ENCODE measurements at places on chromosomes 3 and 15. TPM values are rescaled to one million over a fixed set of nuclear protein-coding genes. Genes with fewer than 3 reads are reported as not detected.

- DNase-seq, result no peak
Observed at GRCh38 chr3:46454606-46455005, 10.1 kb downstream of the LTF start.

DNA sequence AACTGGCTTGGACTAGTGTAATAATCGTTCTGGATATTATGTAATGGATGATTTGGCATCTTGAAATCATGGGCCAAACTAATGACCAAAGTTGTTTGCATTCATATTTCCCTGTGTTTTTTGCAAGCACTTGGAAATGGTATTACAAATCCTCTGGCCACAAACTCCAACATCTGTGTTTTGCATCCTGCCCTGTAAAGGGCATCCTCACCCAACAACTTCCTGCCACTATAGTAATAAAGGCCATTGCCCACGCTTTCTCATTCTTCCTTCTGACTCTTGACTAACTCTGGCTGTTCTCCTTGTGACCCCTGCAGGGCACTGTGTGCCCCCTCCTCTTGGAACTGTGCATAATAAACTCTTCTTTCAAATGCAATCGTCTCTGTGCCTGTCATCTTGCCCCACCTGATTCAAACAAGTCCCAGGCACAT lies 25.4 kb upstream of the PSMD6 start:
- no peak for DNase-seq

DNA sequence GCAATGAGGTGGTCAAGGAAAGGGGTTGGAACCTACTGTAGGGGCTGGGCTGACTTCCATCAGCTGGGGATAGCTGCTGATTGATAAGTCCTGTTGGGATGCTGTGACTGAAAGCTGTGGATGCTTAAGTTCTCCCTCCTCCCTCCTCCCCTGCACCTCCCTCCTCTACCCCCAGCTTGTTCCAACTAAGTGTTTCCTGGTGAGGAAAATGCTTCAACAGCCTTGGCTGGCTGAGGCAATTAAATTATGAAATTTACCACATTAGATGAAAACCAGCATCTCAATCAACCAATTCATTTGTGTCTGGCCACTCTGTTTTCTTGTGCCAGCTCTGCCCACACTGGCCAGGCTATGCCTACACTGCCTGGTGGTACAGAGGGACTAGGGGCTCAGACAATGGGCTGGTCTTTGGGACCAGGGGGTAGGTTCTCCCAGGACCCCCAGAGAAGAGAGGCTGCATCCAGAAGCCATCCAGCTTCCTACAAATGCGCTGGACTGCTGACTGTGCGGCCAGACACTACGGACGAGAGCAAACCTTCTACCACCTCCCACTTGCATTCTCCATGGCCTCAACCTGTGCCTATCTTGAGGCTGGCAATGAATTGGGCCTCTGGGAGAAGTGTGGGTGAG lies 2.5 kb downstream of the KLHL25 start:
- DNase-seq, result no peak

DNA sequence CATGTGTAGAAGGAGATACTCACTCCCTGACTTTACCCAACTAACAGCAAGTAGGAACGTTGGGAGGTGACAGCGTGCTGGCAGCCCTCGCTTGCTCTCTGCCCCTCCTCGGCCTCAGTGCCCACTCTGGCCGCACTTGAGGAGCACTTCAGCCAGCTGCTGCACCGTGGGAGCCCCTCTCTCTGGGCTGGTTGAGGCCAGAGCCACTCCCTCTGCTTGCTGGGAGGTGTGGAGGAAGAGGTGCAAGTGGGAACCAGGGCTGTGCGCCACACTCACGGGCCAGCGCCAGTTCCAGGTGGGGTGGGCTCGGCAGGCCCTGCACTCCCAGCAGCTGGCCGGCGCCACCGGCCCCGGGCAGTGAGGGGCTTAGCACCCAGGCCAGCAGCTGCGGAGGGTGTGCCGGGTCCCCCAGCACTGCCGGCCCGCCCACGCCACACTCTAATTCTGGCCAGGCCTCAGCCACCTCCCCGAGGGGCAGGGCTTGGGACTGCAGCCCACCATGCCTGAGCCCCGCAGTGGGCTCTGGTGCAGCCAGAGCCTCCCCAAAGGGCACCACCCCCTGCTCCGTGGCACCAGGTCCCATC lies 68.4 kb upstream of the FRMD4B start:
- DNase-seq, result no peak

DNA sequence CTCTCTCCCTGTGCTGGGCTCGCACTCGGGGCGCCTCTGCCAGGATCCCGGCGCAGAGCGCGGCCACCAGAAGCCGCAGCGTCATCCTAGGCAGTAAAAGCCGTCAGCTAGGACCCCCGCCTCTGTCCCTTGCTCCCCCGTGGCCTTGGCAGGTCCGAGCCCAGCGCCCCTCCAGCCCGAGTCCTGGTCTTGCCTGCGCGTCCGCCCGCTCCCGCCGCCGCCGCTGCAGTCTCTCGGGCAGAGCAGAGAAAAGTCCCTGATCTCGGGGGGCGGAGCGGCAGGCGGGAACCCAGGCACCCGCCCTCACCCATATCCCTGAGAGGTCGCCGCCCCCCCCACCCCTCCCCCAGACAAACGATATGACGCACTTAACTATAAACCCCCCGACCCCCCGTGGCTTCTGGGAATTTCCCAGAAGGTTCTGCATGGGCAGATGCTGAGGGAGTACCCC lies at the start of gene COL7A1:
TSS of gene COL7A1 (minus strand) at position 255 of the 451 bp plus-strand sequence. CDS start at position 85, 170 bp downstream.
- no peak for DNase-seq

GRCh38 chr15:35514759-35515158 lies 31.2 kb downstream of the DPH6 start:
- DNase-seq, result no peak

GRCh38 chr3:64799606-64800005 lies 111.8 kb upstream of the ADAMTS9 start:
- no peak for DNase-seq

DNA sequence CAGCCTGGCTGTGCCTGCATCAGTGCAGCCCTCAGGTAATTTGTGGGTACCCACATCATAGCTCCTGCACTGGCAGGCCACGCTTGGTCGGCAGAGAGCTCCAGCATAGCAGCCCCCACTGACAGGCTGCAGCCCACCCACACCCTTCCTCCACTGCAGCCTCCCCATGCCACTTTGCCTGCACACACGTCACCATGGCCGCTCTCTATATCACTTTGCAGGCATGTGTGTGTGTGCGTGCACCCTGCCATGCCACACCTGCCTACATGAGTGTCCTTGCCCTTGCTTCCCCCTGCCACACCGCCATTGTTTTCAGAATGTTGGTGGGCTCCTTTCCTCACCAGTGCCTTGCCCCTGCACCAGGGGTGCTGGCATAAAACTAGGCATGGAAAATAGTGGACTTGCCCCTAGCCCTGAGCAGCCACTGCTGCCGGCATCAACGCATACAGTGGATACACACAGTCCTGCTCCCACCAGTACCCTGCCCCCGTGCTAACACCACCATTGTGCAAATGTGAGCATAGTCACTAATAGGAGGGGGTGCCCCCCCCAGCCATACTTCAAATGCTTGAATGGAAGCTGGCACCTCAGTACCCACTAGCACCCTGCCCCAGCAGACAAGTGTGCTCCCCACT lies 278.7 kb upstream of the MANF start:
- DNase-seq, result no peak

DNA sequence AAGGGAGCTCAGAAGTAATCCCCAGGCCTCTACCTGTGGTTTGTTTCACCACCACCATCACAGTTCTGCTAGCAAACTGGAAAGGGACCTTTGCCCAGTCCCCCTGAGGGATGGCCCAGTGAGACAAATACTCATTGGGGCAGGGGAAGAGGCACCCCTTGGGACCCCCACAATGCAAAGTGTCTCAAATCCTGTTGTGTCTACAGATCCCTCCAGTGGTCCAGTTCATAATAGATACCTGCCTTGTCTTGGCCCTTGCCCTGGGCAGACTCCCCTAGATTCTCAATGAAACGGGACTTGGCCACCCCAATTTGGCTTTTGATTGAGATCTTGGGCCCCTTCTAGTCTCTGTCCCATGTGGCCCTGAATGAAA lies 43.8 kb upstream of the RAB6B start:
- no peak for DNase-seq

DNA sequence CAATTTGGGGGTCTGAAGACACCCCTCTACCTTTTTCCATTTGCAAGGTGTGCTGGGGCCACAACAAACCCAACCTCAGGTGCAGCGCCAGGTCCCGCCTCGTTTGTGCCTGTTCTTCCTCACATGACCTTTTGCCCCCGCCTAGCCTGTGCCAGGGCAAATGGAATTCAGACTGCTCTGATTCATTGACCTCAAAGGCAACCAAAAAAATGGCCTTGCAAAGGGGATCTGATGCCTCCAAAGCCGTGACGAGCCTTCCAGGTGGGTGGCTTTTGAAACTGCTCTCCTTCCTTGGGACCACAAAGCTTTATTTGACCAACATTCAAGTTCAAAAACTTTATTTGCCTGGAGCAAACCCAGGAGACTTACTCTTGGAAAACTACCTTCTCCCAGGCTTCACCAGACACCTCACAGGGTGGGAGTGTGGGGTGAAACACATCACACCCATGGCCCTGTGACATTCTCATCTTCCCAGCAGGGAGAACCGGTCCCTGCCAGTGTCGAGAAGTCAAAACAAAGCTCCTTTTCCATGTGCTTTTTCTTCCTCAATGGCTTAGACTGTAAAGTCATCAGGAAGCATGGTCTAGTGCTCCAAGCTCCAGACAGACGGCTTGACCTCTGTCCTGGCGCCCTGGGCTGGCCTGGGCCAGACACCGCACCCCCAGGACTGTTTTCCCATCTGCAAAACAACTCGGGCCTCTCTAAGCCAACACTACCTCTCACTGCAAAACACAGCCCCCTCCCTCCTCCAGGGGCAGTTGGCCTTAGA lies 103.9 kb upstream of the HES1 start:
- DNase-seq, result no peak

- no peak for DNase-seq
Observed at GRCh38 chr3:115161866-115162265, 14.8 kb upstream of the ZBTB20 start.

GRCh38 chr3:52444860-52445793 lies at the start of gene SEMA3G:
Gene SEMA3G (minus strand): TSS chr3:52445103. CDS start chr3:52445027, 76 bp downstream.
- peak; percentile 69 for DNase-seq

DNA sequence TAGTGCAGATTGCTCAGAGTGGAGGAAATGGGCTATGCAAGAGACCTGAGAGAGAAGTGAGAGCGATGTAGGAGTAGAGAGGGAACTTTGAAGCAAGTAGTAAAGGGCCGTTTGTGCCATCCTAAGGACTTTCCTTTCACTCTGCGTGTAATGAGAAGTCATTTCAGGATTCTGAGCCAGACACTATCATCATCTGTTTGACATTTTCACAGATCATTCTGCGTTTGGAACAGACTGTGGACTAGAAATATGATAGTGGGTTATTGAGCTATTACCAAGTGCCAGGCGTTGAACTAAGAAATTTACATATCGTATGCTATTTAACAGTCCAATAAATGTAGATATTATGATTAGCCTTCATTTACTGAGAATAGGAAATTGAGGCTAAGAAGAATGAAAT lies 150.0 kb upstream of the ROBO2 start:
- no peak for DNase-seq

GRCh38 chr3:141250342-141250741 lies 18.7 kb downstream of the PXYLP1 start:
- DNase-seq, result no peak

PTH1R gene
- not detected for total RNA-seq

ITIH1 gene
- not detected for total RNA-seq

GOLGA8G gene
- total RNA-seq, result not detected

SCAANT1 gene
- not detected for total RNA-seq

ZWILCH gene
- total RNA-seq, result 8.7 TPM

GNAT1 gene
- total RNA-seq, result not detected

OSBPL10 gene
- 0.77 TPM for total RNA-seq

ISLR2 gene
- not detected for total RNA-seq

RBPMS2 gene
- total RNA-seq, result not detected

HTR3E gene
- total RNA-seq, result not detected
